ENCODE measurements at places on chromosomes 12 and 14. TPM values are rescaled to one million over a fixed set of nuclear protein-coding genes. Genes with fewer than 3 reads are reported as not detected.
A peak's percentile ranks its signal among the peaks of the same experiment; 100 is the strongest.

DHRS2 gene
- 2.7 TPM for total RNA-seq

- peaks cover 75% of the 10 kb centered on the region for H3K36me3 ChIP-seq
- no peak for DNase-seq
- H3K4me1 ChIP-seq: peaks cover 77% of the 10 kb centered on the region
- H3K27me3 ChIP-seq: no peaks in the 10 kb centered on the region
- peak overlapping the region; percentile 52 for H3K27ac ChIP-seq
Observed at GRCh38 chr12:6457220-6457945, 5.5 kb downstream of the TAPBPL start.

DNA sequence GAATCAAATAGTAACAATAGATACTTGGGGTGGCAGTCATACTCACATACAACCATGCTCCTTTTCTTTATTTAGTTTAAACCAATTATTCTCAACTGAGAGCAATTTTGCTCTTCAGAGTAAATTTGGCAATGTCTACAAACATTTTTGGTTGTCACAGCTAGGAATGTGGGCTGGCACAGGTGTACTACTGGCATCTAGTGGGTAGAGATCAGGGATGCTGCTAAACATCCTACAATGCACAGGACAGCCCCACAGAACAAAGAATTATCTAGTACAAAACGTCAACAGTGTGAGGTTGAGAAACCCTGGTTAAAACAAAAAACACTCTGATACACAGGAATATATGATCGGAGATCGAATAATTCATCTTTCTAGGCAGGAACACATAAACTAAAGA is 186.5 kb downstream of the NELL2 start:
- no peaks in the 10 kb centered on the region for H3K4me1 ChIP-seq
- H3K36me3 ChIP-seq: no peaks in the 10 kb centered on the region
- H3K27me3 ChIP-seq: no peaks in the 10 kb centered on the region
- no peak overlapping the region for H3K27ac ChIP-seq

- no peak overlapping the region for H3K27ac ChIP-seq
- H3K4me1 ChIP-seq: peaks cover 40% of the 10 kb centered on the region
- no peak overlapping the region for H3K4me3 ChIP-seq
- H3K27me3 ChIP-seq: no peaks in the 10 kb centered on the region
- H3K36me3 ChIP-seq: peaks cover 29% of the 10 kb centered on the region
Observed at GRCh38 chr12:96246926-96247505, 52.8 kb downstream of the ELK3 start.

DNA sequence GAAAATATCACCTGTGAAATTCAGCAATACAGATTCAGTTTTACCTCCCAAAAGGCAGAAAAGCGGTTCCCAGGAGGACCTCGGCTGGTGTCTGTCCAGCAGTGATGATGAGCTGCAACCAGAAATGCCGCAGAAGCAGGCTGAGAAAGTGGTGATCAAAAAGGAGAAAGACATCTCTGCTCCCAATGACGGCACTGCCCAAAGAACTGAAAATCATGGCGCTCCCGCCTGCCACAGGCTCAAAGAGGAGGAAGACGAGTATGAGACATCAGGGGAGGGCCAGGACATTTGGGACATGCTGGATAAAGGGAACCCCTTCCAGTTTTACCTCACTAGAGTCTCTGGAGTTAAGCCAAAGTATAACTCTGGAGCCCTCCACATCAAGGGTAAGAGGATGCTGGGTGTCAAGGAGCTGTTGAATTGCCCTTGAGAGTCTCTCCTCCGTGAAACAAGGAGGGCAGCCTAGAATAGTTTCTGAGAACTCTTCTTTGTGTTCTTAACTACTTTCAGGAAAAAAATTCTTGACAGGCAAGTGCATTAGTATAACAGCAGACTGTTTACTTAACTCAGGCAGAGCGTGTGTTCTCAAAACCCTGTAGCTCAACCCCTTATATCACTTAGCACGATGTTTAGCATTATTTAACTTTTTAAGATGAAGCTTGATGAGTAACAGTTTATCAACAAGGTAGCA is 7.7 kb downstream of the TDP1 start:
- H3K27me3 ChIP-seq: no peaks in the 10 kb centered on the region
- H3K4me1 ChIP-seq: peaks cover 36% of the 10 kb centered on the region
- H3K36me3 ChIP-seq: peaks cover 61% of the 10 kb centered on the region
- DNase-seq: no peak

DNA sequence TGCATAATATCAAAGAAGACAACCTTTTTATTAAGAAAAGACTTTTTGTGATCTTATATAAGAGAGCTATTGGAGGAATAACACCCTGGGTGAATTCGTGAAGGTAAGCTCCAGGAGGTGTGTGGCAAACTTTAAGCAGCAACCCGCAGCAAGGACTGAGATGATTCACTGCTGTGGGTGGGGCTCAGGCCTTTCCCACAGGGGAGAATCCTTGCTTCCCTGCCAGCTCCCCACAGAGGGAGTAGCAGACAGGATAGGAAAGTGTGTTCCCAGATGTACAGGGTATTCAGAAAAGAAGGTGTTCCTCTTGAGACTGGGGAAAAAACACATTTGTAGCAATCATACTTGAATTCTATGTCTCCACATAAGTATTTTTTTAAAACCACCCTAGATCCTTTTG is 9.2 kb downstream of the NDUFA12 start:
- H3K4me3 ChIP-seq: no peak overlapping the region
- peaks cover 21% of the 10 kb centered on the region for H3K4me1 ChIP-seq

GRCh38 chr14:59337141-59337611 is 128.0 kb downstream of the GPR135 start:
- H3K4me1 ChIP-seq: no peaks in the 10 kb centered on the region
- H3K4me3 ChIP-seq: no peak overlapping the region
- H3K36me3 ChIP-seq: peaks cover 3% of the 10 kb centered on the region
- no peak for DNase-seq

- no peak overlapping the region for H3K4me3 ChIP-seq
- H3K27ac ChIP-seq: no peak overlapping the region
- peaks cover 6% of the 10 kb centered on the region for H3K36me3 ChIP-seq
- peak; percentile 86 for DNase-seq
- peaks cover 46% of the 10 kb centered on the region for H3K4me1 ChIP-seq
Observed at GRCh38 chr12:124771462-124772288, 92.0 kb downstream of the SCARB1 start.

DNA sequence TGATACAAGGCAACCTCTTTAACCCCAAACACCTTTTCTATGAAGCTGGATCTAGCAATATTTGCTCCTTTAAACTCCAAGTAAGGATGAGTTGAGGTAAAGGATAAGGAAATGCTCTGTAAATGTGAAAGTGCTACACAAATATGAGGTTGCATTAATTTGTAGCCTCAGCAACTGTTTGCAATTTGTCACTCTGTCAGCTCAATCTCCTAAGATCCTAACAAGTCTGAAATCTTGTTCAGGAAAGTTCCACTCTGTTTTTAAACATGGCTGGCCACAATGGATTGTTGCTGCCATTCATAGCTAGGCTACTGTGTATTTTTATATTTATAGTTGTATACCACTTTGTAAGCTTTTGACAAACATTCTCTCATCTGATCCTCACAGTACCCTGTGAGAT is 51.3 kb downstream of the SCN8A start:
- H3K27me3 ChIP-seq: peaks cover 8% of the 10 kb centered on the region
- H3K36me3 ChIP-seq: no peaks in the 10 kb centered on the region
- no peak for DNase-seq
- H3K4me1 ChIP-seq: no peaks in the 10 kb centered on the region
- H3K4me3 ChIP-seq: no peak overlapping the region

BEST3 gene
- not detected for total RNA-seq

FGF23 gene
- total RNA-seq: not detected

CCND2 gene
- total RNA-seq: 492 TPM

DNA sequence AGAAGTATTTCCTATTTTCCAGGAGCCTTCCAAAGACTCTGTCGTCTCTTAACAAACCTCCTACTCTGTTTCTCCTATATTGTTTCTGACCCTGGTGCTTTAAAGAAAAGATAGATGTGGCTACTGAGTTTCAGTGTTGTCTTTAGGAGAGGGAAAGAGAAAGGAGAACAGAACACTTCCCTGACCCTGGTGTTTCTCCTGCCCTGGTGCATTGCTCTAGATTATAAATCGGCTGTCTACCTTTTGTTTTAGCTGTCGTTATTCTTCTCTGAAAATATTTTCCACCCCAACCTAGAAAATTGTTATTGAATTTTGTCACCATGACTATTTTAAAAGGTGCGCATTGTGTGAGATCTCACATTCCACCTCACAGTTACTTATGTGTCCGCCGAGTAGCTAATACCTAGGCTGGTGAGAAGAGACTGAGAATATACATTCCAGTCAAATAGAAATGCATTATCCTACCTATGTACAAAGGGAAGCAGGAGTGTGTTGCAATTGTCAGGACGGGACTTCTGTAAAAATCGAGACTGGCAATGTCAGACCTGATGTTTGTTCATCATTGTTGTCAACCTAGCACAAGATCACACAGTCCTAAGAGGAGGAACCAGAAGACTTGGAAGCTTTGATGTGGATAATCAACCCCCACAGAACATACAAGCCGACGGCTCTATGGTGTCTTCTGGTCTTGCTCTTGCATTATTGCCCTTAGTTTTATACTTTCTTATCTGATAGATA is 108.7 kb upstream of the SLC38A4 start:
- H3K4me3 ChIP-seq: no peak overlapping the region
- H3K4me1 ChIP-seq: no peaks in the 10 kb centered on the region
- H3K36me3 ChIP-seq: no peaks in the 10 kb centered on the region
- H3K27me3 ChIP-seq: peaks cover 31% of the 10 kb centered on the region

GRCh38 chr14:49306152-49306751 is 279.9 kb downstream of the RPS29 start:
- no peaks in the 10 kb centered on the region for H3K27me3 ChIP-seq
- no peaks in the 10 kb centered on the region for H3K36me3 ChIP-seq
- no peak for DNase-seq
- H3K4me1 ChIP-seq: no peaks in the 10 kb centered on the region
- H3K4me3 ChIP-seq: no peak overlapping the region
- no peak overlapping the region for H3K27ac ChIP-seq

PABPN1 gene
- 225 TPM for total RNA-seq

Data from activated CD8-positive, alpha-beta memory T cell treated with anti-CD3 and anti-CD28 coated beads, Interleukin-2, amount 10 ng/mL, durations not matched to agents 7 days and 5 days (primary cell).